Activated CD8-positive, alpha-beta memory T cell treated with anti-CD3 and anti-CD28 coated beads for 1 hour (primary cell): ENCODE measurements at places on chromosomes 4 and X.

DNA sequence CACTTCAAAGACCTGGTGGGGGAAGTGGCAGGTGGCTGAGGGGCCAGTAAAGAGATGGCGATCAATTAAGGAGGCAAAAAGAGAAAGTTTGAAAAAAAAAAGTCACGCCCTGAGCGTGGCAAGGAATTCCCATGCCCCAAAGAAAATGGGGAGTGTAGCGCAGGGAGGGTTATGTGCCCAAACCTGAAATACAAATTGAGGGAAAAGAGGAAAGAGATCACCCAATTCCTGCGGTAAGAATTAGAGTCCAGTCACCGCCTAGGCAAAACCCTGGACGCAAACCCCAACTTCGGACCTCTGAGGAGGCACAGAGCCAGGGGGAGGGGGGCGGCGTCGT lies 595 bp downstream of the ENOX2 start:
- no peak for DNase-seq

GRCh38 chrX:112837531-112837930 lies 3.1 kb downstream of the AMOT start:
- no peak for DNase-seq

- DNase-seq, result no peak
Measured at GRCh38 chr4:58275856-58276255, 1165.7 kb upstream of the IGFBP7 start.

DNA sequence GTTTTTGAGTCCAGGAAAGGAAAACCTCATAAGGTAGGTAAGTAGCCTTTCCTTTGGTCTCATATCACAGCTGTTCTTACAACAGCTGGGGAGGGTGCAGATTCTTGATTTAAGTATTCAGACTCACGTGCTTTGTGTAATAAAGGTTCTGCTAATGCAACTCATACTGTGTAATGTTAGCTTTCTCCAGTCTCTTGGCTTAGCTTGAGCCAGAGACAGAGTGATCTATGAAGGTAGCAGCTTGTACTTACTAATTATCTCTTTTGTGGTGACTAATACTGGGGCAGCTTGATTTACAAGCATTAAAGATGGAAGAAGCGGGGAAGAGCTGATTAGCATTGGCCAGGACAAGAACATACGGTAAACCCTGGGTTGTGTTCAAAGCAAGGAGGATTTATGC lies 80.3 kb downstream of the LNX1 start:
- no peak for DNase-seq

DNA sequence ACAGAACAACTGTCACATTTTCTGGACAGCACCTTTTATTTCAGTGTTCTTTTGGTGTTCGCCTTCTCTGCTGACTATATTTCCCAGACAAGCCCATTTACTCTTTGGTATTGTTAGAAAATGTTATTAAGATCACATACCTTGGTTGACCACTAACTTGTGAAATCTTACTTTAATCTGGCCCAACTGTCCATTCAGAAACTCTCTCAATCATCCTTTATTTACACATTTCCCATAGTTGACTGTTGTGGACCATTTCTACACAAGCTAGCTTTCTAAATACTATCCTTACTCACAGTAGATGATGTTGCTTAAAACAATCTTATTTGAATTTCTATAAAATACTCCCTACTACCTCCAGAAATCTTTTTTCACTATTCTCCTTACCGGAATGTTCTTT lies 64.7 kb downstream of the QRFPR start:
- no peak for DNase-seq

- no peak for DNase-seq
Measured at GRCh38 chrX:31223817-31224216, 152.0 kb upstream of the FTHL17 start.

GRCh38 chr4:122815248-122815647 lies 11.4 kb upstream of the FGF2 start:
- DNase-seq, result no peak
